ENCODE measurements at places on chromosomes 4 and X.

DNA sequence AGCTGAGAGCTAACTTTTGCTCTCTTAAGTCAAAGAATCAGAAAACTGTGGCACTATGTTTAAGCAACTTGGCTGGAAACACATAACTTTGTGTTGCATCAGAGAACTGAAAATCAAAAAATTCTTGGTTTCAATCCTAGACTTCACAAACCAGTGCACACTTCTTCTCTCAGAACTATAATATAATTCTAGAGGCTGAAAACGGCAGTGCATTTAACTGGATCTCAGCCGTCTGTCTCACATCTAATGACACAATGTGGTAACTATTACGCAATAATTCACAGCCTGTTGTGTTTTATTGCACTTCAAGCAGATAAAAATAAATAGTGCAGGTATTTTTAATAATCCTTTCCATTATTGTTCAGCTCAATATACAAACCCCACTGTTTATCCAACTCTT, 260.6 kb upstream of the DIAPH2 start:
- DNase-seq = peak; percentile 47

DNA sequence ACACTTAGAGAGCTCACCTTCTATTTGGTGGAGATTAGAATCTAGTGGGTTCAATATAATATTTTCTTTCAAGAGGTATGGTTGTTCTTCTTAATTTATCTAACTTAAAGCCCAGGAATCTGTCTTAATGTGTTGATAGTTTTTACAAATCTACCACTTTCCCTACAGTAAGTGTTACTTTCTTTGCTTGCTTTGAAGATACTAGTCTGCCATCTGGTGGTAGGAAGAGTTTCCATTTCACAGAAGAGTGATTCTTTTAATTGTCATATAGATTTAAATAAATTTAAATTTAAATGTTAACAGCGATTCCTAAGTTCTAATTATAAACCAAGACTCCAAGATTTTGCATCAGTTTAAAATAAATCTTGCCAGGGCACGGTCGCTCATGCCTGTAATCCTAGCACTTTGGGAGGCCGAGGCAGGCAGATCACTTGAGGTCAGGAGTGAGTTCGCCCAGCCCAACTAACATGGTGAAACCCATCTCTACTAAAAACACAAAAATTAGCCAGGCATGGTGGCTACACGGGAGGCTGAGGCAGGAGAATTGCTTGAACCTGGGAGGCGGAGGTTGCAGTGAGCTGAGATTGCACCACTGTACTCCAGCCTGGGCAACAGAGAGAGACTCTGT, 43.5 kb downstream of the NUDT9 start:
- peak; percentile 68 for DNase-seq

- no peak for DNase-seq
These were observed 15.6 kb upstream of the ART3 start for GRCh38 chr4:76058888-76059426.

DNA sequence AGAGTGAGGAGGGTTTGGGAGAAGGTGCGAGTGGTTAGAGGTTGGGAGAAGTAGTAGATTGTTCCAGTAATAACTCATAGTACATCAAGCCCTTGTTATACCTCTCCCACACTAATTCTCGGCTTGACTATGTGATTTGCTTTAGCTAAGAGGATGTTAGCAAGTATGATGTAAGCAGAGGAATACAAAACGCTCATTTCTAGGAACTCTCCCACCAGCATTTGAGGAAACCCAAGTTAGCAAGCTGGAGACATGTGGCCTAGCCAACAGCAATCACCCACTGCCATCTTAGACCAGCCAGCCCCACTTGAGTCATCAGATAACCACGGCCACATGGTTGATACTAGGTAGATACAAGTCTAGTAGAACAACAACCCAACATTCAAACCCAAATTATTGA, 14.2 kb downstream of the FTHL17 start:
- no peak for DNase-seq

DNA sequence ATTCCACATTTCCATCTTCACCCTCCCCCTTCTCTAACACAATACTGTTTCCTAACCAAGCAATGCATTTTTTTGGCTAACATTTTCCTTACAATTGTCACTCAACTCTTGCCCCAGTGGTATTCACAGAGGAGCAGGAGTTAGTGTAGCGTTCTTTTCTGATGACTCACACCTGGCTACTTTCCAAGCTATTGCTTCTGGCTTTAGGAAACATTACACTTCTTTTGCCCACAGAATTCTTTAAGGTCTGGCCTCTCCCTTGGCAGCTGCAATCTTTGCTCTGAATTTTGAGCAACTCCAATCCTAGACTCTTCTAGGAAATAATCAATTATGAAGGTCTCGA, 27.5 kb upstream of the PDGFC start:
- peak; percentile 99 for DNase-seq

GRCh38 chrX:39653691-39654090, 444.1 kb downstream of the BCOR start:
- peak; percentile 51 for DNase-seq

- DNase-seq = no peak
These were observed 27.9 kb upstream of the HERC6 start for GRCh38 chr4:88350786-88351185.

- no peak for DNase-seq
These were observed 25.5 kb upstream of the HGFAC start for GRCh38 chr4:3416270-3416669.

- no peak for DNase-seq
These were observed 328.5 kb upstream of the GALNTL6 start for GRCh38 chr4:171484681-171485080.

Measured in AG10803 (cell line).